ENCODE measurements at places on chromosomes 2 and 18. TPM values are rescaled to one million over a fixed set of nuclear protein-coding genes. Genes with fewer than 3 reads are reported as not detected.

The SPHKAP gene
- 0.15 TPM for total RNA-seq

The PLEKHA3 gene
- 21.4 TPM for total RNA-seq

- ATAC-seq, result no peak
Observed at GRCh38 chr2:233563663-233564430, 2.7 kb downstream of the USP40 start.

DNA sequence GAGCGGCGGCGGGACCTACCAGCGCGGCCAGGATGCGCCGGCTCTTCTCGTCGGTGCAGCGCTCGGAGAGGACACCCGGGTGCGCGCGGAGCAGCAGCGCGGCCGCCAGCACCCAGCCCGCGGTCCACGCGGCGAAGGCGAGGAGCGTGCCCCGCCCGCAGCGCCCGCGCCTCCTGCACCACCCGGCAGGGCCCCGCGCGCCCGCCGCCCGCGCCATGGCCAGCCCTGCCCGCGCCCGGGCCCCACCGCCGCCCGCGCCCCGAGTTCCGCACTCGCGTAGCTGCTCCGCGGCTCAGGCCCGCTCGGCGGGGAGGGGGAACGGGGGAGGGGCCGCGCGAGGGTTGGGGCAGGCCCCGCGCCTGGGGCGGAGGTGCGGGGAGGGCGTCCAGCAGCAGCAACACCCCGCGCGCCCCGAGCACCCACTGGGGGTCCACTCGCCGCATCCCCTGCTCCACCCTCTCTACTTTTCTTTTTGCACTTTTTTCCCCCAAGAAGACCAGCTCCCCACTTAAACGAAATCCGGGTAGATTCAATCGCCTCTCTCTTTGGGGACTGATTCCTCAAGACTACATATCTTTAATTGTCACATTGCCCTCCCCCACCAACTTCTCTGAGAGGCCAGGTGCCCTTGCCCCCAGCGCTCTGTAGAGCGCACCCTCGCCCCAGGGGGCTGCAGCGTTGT, at the start of gene DIPK1C:
Gene DIPK1C (minus strand): TSS at position 266 of the 682 bp plus-strand sequence. CDS start 49 bp downstream, at position 217.
- ATAC-seq, result peak; percentile 34

DNA sequence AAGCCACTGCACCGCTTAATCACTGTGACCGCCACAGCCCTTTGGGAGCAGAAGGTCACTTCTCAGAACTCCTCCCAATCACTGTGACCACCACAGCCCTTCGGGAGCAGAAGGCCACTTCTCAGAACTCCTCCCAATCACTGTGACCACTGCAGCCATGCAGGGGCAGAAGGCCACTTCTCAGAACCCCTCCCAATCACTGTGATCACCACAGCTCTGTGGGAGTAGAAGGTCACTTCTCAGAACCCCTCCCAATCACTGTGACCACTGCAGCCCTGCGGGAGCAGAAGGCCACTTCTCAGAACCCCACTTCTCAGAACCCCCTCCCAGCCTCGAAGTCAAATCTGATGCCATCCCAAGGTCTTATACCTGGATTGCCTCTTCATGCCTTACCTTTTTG, 56.8 kb upstream of the DAPL1 start:
- no peak for ATAC-seq

DNA sequence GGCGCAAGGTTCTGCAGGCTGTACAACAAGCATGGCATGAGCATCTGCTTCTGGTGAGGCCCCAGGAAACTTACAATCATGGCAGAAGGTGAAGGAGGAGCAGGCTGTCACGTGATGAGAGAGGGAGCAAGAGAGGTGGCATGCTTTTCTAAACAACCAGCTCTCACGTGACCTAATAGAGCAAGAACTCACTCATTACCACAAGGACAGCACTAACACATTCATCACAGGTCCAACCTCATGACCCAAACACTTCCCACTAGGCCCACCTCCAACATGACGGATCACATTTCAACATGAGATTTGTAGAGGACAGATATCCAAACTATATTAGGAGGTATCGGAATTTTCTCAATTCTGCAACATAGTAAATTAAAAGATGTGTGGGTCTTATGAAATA, 108.8 kb upstream of the DLX2 start:
- no peak for ATAC-seq

- no peak for ATAC-seq
Observed at GRCh38 chr2:10591207-10591606, 98.6 kb downstream of the NOL10 start.

- ATAC-seq, result no peak
Observed at GRCh38 chr2:15265889-15266288, 295.2 kb downstream of the NBAS start.

Measured in gastroesophageal sphincter (tissue), 4 donors.